ENCODE measurements at places on chromosomes 13 and 19.

GRCh38 chr13:105894697-105895096 lies 640.8 kb downstream of the EFNB2 start:
- DNase-seq: no peak
- no peaks in the 10 kb centered on the region for H3K27me3 ChIP-seq
- H3K27ac ChIP-seq: no peak overlapping the region
- no peaks in the 10 kb centered on the region for H3K36me3 ChIP-seq

- peaks cover 3% of the 10 kb centered on the region for H3K36me3 ChIP-seq
- no peak for DNase-seq
- peaks cover 44% of the 10 kb centered on the region for H3K27me3 ChIP-seq
- H3K27ac ChIP-seq: no peak overlapping the region
These were observed 37.6 kb downstream of the GRIK5 start for GRCh38 chr19:42032431-42032830.

- no peaks in the 10 kb centered on the region for H3K27me3 ChIP-seq
- no peaks in the 10 kb centered on the region for H3K36me3 ChIP-seq
- H3K4me3 ChIP-seq: no peak overlapping the region
- H3K27ac ChIP-seq: no peak overlapping the region
These were observed 746.9 kb upstream of the PCDH9 start for GRCh38 chr13:67977066-67977465.

DNA sequence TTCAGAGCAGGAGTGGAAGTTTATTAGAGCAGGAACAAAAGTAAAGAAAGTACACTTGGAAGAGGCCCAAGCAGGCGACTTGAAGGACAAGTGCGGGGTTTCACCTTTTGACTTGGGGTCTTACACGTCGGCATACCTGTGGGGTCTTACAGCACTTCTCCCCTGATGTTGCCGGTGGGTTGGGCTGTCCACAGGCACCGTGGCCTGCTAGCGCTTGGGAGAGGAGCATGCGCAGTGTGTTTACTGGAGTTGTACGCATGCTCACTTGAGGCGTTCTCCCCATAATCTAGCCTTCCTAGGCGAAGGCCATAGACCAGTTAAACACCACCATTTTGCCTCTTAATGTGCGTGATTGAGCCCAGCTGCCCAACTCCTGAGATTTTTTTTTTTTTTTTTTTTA lies 25.0 kb upstream of the PLEKHF1 start:
- H3K27ac ChIP-seq: no peak overlapping the region
- peaks cover 2% of the 10 kb centered on the region for H3K4me1 ChIP-seq
- no peak overlapping the region for H3K4me3 ChIP-seq
- DNase-seq: no peak
- no peaks in the 10 kb centered on the region for H3K36me3 ChIP-seq

- H3K27me3 ChIP-seq: no peaks in the 10 kb centered on the region
- no peak for DNase-seq
- no peaks in the 10 kb centered on the region for H3K4me1 ChIP-seq
- no peak overlapping the region for H3K4me3 ChIP-seq
These were observed 318.7 kb upstream of the NBEA start for GRCh38 chr13:34623331-34623730.

DNA sequence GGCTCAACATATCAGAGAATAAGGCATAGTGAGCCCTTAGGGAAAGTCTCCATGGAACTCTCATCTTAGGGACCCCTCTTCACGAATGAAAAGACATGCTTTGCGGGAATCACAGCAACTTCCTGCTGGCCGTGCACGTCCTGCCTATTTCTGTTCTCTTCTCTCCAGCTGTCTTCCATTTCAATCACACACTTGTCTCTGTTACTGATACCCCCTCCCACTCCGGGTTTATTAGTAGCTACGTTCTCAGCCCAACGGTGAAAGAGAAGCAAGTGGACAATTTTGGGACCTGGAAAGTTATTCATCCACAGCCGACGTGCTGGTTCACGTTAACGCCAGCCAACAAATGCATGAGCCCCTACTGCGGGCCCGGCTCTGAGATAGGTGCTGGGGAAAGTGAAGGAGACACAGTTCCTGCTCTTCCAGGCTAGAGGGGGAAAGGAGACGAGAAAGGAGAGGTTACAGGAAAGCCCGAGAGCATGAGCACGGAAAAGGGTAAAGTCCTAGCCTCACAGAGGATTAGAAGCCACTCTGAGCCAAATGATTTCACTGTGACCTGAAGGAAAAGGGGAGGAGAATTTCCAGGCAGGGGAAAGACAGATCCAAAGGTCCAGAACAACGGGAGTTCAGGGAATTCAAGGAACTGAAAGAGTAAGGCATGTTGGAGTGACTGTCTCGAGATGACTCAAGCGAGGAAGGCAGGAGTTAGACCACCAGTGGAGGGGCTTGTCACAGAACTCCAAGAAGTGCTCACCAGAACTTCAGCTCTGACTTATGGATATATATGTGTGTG lies 81.8 kb upstream of the CLDN10 start:
- H3K4me1 ChIP-seq: no peaks in the 10 kb centered on the region
- H3K36me3 ChIP-seq: peaks cover 4% of the 10 kb centered on the region
- H3K27me3 ChIP-seq: peaks cover 34% of the 10 kb centered on the region
- no peak overlapping the region for H3K27ac ChIP-seq
- DNase-seq: no peak

Measured in effector memory CD8-positive, alpha-beta T cell (primary cell).